ENCODE measurements at places on chromosomes 13 and 19. TPM values are rescaled to one million over a fixed set of nuclear protein-coding genes. Genes with fewer than 3 reads are reported as not detected.

DNA sequence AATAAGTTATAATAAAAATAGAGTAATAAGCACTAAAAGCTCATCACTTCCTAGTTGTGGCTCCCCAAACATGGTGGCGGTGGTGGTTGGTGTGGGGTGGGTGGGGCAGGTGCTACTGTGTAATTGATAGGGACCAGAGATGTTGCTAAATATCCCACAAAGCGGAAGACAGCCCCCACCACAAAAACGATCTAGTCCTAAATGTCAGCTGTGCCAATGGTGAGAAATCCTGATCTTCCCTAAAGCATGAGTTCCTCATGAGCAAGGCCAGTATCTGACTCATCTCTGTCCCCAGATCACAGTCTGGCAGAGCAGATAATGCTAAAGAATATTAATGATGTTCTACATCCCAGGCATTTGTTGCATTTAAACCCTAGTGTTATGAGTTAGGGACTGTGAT is 1.9 kb upstream of the EDDM13 start:
- H3K27ac ChIP-seq, result no peak overlapping the region
- H3K36me3 ChIP-seq, result no peaks in the 10 kb centered on the region
- H3K4me3 ChIP-seq, result no peak overlapping the region
- no peak for DNase-seq

The TEX29 gene
- total RNA-seq, result not detected

The BCAM gene
- not detected for total RNA-seq

The DMPK gene
- total RNA-seq, result 27.1 TPM

GRCh38 chr13:94181461-94182107 is 297.9 kb downstream of the DCT start:
- no peaks in the 10 kb centered on the region for H3K27me3 ChIP-seq
- no peak for DNase-seq
- no peak overlapping the region for H3K4me3 ChIP-seq
- no peaks in the 10 kb centered on the region for H3K36me3 ChIP-seq

The FCAR gene
- total RNA-seq, result not detected

All from CD8-positive, alpha-beta memory T cell (primary cell).